ENCODE measurements at places on chromosomes 6 and 20.

DNA sequence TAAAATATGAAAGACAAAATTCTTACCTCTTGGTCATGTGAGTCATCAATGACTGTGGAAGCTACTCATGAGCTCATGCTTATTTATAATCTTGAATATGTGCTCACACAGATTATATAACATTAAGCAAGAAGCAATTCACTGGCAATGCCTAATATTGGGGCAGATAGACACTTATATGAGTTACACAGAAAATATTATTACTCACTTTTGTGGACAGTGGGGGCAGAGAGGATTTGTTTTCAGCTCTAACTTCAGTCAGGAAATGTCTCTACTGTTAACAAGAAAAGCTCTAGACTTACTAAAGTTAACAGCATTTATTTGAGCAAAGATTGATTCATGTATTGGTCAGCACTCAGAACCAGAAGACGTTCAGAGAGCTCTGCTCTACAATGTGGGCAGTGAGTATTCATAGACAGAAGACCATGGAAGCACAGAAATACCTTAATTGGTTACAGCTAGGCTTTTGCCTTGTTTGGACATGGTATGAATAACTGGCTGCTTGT is 85.8 kb upstream of the AHI1 start:
- no peak for DNase-seq

DNA sequence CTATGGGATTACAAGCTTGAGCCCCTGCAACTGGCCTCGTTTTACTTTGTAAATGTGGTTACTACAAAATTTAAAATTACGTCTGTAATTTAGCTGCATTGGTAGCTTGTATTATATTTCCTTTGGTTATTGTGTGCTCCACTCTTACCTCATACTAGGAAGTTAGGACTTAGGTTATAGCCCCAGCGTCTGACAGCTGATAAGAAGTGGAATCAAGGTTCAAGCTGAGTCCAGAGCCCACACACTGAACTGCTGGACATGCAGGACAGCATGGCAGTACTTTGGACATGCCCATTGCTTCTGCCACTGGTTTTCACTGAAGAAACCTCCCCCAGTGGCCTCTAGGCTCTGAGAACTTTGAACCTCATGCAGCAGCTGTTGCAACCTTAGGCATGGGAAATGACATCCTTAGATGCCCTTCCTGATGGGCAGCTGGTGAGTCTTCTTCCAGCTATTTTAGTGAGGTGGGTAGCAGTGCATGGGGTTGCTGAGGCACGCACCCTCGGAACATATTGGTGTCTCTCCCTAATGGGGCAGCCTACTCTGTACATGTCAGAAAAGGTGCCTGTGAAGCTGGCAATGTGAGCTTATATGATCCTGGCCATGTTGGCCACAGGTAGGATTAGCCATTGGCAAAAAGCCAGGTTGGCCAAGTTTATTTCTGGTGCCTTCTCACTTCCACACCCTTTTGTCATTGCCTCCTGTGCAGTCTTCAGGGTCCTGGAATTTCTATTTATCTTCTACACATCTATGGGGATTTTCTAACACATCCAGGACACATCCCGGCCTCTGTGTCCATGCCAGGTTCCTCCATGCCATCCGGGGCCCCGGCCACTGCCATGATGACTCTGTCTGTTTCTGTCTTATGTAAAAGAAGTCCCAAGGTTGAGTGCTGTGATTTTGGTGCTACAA is 85.3 kb downstream of the CDS2 start:
- no peak for DNase-seq

- DNase-seq = no peak
Observed at GRCh38 chr6:85494547-85495536, 45.0 kb downstream of the NT5E start.

- DNase-seq = no peak
Observed at GRCh38 chr20:39004508-39004907, 42.4 kb downstream of the DHX35 start.

DNA sequence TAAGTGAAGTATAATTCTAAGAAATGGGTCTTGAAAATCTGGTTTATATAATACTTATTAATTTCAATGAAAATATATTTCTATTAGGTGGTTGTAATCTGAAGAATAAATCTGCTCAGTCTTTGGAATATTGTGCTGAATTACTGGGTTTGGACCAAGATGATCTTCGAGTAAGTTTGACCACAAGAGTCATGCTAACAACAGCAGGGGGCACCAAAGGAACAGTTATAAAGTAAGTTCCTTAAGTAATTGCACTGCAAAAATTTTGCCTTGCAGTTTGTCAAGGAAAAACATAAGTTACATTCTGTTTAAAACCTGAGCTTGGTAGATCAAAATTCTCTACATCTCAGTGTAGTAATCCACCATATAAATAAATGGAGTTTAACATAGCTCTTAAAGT is 106.0 kb downstream of the MYO6 start:
- DNase-seq = no peak

DNA sequence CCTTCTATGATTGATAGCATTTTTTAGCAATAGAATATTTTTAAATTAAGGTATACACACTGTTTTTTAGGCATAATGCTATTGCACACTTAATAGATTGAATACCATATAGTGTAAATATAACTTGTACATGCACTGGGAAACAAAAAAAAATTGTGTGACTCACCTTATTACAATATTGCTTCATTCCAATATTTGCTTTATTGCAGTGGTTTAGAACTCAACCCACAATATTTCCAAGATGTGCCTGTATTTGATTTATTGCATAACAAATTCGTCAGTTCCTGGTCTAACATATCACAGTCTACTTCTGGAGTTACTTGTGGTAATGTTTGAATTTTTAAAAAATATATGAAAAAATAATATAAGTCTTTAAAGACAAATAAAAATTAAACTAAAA is 41.9 kb upstream of the DEFB112 start:
- no peak for DNase-seq

- DNase-seq = peak; percentile 11
Observed at GRCh38 chr6:153001767-153002612, 519 bp downstream of the MTRF1L start.

GRCh38 chr20:63417097-63417737 is 55.2 kb downstream of the KCNQ2 start:
- DNase-seq = no peak

DNA sequence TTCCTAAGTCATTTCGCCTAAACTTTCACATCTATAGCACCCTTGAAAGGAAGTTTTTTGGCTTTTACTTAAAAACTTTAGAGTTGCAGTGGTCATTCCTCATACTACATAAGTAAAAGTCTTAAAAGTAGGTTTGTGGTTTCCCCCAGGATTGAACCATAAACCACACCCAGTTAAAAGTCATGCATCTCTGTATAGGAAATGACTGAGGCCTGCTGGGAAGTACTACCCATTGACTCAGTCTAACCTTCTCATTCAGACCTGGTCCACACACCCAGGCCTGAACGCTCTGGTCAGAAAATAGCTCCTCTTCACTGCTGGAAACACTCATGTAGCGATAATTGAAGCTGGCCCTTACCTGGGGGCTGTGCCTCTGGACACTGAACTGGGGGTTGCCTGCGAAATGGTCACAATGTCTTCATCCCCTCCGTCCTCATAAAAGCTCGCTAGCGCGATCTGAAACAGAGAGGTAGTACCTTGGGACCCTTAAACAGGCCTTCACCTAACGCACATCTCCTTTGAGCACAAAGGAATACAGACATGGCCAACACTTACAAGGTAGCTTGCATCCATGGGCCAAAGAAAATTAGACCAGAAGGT is 2.6 kb downstream of the NSFL1C start:
- DNase-seq = no peak

GRCh38 chr6:118179048-118179447 is 272.0 kb downstream of the SLC35F1 start:
- DNase-seq = no peak

GRCh38 chr6:136351518-136352110 is 62.0 kb upstream of the BCLAF1 start:
- no peak for DNase-seq

GRCh38 chr6:42163981-42164380 is 9.2 kb upstream of the GUCA1A start:
- DNase-seq = no peak

DNA sequence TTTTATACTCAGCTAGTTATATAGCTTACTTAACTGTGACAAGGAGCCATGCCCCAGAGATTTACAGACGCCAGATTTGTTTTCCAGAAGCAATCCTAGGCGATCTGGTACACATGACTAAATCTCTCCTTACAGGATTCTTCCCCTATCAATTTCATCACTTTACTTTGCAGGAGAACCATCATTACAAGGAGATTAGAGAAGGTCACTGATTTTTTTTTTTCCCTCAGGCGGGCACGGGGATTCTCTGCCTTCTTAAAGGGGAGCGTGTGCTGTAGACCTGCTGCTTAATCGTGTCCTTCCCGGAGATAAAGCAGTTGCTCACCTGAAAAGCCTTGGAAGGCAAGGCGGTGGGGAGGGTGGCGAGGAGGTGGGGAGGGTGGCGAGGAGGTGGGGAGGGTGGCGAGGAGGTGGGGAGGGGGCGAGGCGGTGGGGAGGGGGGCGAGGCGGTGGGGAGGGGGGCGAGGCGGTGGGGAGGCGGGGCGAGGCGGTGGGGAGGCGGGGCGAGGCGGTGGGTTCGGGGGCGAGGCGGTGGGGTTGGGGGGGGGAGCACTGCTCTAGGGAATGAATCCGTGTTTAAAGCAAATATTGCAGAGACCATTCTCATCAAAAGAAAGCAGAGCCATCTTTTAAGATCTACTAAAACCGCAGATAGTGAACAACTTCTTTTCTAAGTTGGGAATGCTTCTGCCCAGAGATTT is 14.3 kb upstream of the MRAP2 start:
- DNase-seq = no peak

- no peak for DNase-seq
Observed at GRCh38 chr6:6074190-6074589, 67.5 kb upstream of the NRN1 start.

GRCh38 chr6:111573892-111574797 is 31.5 kb downstream of the TRAF3IP2 start:
- no peak for DNase-seq

DNA sequence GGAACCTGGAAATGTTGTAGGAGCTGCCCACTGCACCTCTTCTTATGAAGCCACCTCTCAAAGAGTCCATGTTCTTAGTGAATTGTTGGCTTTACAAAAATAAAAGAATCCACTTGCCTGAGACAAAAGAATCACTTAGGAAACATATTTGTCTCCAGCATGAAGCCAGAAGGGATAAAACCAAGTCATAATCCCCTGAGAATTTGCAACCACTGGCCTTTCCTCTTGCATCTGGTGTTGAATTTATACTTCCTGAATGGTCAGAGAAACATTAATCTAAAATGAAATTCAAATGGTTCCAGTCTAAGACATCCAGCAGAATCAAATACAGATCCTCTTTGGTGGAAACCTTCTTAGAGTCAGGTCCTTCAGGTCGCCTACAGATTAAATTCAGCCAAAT is 192.5 kb upstream of the ECI2 start:
- DNase-seq = no peak

DNA sequence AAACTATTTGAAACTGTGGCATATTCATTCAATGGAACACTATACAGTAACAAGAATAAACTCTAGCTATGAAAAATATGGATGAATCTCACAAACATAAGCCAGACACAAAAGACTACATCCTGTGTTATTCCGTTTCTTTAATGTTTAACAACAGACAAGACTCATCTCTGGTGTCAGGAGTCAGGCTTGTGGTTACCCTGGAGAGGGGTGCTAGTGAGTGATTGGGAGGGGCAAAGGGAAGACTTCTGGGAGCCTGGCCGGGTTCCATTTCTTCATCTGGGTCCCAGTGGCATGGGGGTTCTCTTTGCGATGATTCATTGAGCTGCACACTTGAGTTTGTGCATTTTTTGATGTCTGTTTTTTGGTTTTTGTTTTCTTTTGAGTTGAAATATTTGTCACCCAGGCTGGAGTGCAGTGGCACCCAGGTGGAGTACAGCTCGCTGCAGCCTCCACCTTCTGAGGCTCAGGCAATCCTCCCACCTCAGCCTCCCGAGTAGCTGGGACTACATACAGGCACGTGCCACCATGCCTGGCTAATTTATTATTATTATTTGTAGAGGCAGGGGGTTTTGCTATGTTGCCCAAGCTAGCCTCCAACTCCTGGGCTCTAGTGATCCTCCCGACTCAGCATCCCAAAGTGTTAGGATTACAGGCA is 21.2 kb upstream of the TTPAL start:
- DNase-seq = no peak

- DNase-seq = no peak
Observed at GRCh38 chr6:35804996-35805736, at the start of gene LHFPL5. Gene LHFPL5, plus strand, starts transcription at chr6:35805352. Its CDS starts 319 bp downstream, at chr6:35805671.

- peak; percentile 9 for DNase-seq
Observed at GRCh38 chr6:37324131-37325033, 29.4 kb upstream of the RNF8 start.

DNA sequence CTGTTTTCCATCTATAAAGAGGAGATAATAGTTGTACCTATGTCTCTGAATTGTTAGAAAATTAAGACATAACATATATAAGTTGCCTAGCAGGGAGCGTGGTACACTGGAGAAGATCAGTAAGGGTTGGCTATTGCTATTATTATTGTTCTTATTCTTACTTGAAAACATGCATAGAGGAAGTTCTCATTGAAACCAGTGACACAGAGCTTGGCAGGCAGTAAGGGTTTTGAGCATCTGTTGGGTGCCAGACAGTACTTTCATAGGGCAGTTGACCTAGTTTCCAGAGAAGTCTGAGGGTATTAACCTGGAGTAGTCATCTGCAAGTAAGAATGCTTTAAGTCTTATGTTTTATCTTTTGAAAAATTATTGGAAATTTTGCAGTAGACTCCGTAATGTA is 13.3 kb upstream of the SGK1 start:
- no peak for DNase-seq

DNA sequence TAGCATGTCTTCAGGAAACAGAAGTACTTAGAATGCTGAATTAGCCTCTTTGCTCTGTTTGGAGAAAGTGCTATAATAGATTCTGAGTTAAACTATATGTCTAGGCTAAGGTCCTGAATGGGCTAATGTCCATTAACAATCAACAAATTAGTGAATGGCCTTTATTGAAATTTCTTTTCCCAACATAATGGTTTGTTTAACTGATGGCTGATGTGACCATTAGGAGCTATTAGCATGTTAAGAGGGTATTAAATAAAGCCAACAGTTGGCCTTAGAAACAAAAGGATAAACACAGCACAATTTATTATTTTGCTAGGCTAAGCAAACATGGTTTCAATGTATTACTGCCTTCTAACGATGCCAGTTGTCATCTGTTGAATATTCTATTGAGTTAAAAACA is 234.3 kb upstream of the HS3ST5 start:
- DNase-seq = no peak

- no peak for DNase-seq
Observed at GRCh38 chr6:6614096-6614982, 25.8 kb downstream of the LY86 start.

DNA sequence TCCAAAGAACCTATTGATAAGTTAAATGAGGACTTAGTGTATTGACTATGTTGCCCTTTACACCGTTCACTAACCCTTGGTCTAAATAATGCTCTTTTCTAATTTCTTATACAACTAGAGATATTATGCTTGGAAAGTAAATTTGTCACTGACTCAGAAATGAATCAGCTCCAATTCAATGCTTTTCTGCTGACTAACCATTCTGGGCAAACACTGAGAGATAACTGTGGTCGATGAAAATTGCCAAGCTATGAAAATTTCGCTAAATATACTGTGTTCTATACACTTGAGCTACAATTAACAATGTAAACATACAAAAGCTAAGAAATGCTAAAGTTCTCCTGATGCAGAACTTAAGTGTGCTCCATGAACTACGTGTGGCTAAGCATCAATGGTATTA is 23.1 kb upstream of the FBXO9 start:
- DNase-seq = no peak

- DNase-seq = no peak
Observed at GRCh38 chr6:51049288-51049982, 230.8 kb downstream of the TFAP2B start.

- no peak for DNase-seq
Observed at GRCh38 chr20:62805711-62806382, 1.2 kb downstream of the OGFR start.

GRCh38 chr6:26359765-26360164 is 5.2 kb upstream of the BTN3A2 start:
- DNase-seq = no peak

All from stimulated activated CD4-positive, alpha-beta T cell treated with anti-CD3 and anti-CD28 coated beads, TNF-alpha, amount 100 ng/mL, for 24 hours (primary cell).